ENCODE measurements at places on chromosomes 3 and 15. TPM values are rescaled to one million over a fixed set of nuclear protein-coding genes. Genes with fewer than 3 reads are reported as not detected.
A peak's percentile ranks its signal among the peaks of the same experiment; 100 is the strongest.

DNA sequence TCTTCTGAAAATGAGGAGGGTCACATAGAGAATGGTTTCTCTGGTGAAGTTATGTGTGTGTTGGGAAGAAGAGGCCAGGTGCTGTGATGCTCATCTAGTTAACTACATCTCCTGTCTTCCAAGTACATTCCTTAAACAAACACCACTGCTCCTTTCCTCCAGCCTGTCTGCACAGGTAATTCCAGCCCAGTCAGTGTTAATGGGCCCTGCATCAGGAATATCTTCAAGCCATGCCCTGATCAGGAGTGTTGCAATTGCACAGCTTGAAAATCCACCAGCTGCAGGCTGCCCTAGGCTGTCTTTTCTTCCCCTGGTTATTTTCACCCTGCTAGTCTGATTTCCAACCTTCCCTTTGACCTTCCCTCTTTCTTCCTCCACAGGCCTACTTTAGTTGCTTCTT, 41.9 kb upstream of the LMOD3 start:
- H3K27me3 ChIP-seq, result no peaks in the 10 kb centered on the region
- DNase-seq, result no peak
- no peak overlapping the region for H3K4me3 ChIP-seq
- no peaks in the 10 kb centered on the region for H3K4me1 ChIP-seq

DNA sequence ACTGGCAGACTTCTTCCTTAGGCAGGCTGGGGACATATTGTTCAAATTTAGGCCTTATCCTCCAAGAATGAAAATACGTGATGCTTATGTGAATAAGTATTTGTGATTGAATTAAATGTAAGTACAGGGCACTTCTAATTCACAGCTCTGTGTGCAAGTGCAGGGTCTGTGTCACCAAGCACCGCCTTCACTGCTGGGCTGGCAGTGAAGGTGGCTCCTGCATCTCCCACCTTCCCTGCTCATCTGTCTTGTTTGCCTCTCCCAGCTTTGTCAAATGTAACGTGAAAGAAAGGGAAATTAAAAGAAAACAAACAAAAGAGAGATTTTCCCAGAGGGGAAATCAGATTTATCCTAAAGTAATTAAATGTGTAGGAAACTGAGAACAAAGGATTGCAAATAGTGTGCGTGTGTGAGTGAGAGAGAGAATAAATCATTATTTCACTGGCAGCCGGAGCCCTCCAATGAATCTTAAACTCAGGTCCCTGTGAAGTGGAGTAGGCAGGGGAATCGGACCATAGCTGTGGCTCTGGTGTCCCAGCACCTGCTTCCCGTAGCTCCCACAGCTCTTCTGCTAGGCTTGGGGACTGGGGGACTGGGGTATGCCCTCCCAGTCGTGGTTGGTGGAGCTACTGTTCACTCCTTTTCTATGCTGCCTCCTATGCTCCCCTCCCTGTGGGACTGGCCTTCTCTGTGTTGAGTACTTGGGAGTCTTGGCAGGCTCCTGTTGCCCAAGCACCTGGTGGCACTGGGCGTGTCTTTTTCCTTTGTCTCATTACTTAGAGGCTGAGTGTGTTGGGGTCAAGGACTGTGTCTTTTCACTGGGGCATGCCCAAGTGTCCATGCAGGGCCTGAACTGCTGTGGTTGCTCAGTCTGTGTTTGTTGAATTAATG, 222.2 kb downstream of the EPHB1 start:
- H3K4me1 ChIP-seq, result peaks cover 18% of the 10 kb centered on the region
- no peaks in the 10 kb centered on the region for H3K27me3 ChIP-seq
- DNase-seq, result no peak
- H3K27ac ChIP-seq, result peak overlapping the region; percentile 43

DNA sequence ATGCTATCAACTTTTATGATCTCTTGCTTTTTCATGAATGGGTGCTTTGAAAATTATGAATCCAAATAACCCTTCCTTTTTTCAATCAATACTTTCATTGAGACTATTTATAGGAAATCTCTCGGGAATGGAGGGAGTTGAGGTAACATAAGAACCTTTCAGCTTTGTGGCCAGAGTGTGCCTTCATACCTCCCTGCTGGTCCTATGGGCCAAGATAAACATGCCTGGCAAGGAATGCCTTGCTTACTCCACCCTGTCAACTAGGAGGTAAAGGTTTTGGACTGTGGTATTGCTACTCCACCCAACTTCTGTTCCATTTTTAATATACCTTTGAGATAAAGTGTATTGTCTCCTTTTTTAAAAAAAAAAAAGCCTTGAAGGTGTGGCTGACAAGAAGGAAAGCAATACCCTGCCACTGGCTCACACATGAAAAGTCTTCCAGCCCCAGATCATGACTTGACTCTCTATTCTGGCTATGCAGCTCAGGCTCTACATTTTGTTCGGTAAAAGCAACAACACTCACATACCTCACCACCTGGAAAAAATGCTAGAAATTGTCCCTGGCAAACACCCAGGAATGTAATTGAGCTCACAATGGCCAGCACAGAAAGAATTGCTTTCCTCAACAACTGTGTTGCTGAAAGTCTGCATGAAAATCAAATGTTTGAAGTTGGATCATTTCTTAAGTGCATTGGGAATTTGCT, 35.8 kb downstream of the COL8A1 start:
- H3K4me1 ChIP-seq, result no peaks in the 10 kb centered on the region
- no peaks in the 10 kb centered on the region for H3K36me3 ChIP-seq
- no peak overlapping the region for H3K27ac ChIP-seq
- no peaks in the 10 kb centered on the region for H3K27me3 ChIP-seq
- DNase-seq, result no peak

DNA sequence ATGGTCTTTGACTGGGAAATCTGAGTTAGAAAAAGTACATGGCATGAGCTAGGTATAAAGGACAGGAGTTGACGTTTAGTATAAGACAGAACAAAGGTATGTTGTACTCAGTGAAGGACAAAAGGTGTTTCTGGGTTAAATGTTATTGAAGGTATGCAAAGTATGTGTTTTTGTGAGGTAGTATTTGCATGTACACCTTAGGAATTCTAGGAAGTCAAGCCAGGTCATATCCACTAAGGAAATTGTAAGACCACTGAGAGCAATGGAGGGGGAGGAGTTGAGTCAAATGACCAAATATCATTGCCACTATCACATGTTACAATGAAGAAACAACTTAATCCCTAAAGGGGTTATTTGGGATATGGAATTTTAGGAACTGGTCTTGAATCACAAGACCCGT, 24.4 kb upstream of the TGFBR2 start:
- peaks cover 8% of the 10 kb centered on the region for H3K4me1 ChIP-seq
- H3K27ac ChIP-seq, result no peak overlapping the region
- H3K36me3 ChIP-seq, result no peaks in the 10 kb centered on the region
- no peak overlapping the region for H3K4me3 ChIP-seq
- peaks cover 6% of the 10 kb centered on the region for H3K27me3 ChIP-seq

The SEMA3B gene
- 0.59 TPM for total RNA-seq

The TRAT1 gene
- total RNA-seq, result 0.56 TPM

The IL20RB gene
- 0.58 TPM for total RNA-seq

The CKMT1A gene
- total RNA-seq, result not detected

Measured in GM12878 (cell line).